Activated CD8-positive, alpha-beta T cell treated with anti-CD3 and anti-CD28 coated beads, Interleukin-2, amount 10 ng/mL, durations not matched to agents 7 days and 5 days (primary cell): ENCODE measurements at places on chromosomes 7 and 10. TPM values are rescaled to one million over a fixed set of nuclear protein-coding genes. Genes with fewer than 3 reads are reported as not detected.
A peak's percentile ranks its signal among the peaks of the same experiment; 100 is the strongest.

The ADAP1 gene
- total RNA-seq: 28.6 TPM

- DNase-seq: no peak
These were observed 354.5 kb upstream of the ZMIZ1 start for GRCh38 chr10:78714225-78714624.

- no peak for DNase-seq
These were observed 161.1 kb upstream of the RHEB start for GRCh38 chr7:151680810-151681209.

DNA sequence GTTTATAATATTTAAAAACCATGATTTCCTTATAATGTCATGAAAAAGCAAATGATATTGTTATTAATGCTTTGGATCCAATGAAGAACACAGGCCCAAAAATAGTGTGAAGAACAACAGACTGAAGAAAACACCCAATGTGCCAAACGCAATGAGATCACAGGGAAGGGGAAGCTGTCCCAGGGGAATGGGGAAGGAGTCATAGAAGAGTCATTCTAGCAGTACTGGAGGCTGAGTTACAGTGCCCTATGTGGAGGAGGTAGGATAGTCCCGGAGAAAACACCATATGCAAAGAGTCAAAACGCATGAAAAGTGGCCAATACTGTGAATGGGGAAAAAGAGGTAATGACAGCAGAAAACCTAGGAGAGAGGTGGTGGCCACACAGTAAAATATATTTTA, 50.9 kb downstream of the TPK1 start:
- no peak for DNase-seq

GRCh38 chr10:28946479-28946878, 269.2 kb downstream of the BAMBI start:
- DNase-seq: no peak

- DNase-seq: no peak
These were observed 135.0 kb downstream of the GALNT17 start for GRCh38 chr7:71266912-71267311.

DNA sequence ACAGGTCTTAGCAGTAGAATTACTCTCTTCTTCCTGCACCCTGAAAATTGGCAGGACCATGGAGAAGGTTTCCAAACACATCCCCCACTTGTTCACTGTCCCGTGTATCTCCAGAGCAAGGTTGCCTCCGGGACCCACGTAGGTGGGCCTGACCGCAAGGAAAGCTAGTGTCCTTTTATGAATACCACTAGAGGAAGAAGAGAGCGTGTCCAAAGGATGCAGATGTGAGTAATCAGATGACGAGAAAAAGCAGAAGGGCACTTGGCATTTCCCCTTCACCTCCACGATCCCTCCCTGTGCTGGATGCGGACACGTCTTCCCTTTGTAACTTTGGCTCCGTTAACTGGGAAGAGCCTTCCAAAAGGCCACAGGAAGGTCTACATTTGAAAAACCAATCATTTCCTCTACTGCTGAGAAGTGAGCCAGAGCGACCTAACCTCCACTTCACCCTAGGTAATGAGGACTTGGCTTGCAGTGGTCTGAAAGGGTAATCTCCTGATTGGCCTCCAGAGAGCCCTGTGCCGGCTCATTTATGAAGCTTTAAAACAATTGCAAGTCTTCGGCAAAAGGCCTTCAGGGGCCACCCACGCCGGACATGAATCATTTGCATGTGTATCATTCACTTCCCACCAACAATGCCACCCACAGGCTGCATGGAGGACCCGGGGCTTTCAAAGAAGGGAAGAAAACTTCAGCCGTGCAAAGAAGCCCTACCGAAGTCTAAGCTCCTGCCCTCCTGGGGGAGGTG, 55.4 kb downstream of the LYZL1 start:
- DNase-seq: no peak

GRCh38 chr10:115093286-115093775, at the start of gene ATRNL1:
TSS of gene ATRNL1 (plus strand) at chr10:115093365. CDS start at chr10:115093751, 386 bp downstream.
- DNase-seq: no peak

- no peak for DNase-seq
These were observed at the start of gene ZP3 for GRCh38 chr7:76424413-76425111. TSS of gene ZP3 (plus strand) at chr7:76424950. CDS start at chr7:76424965, 15 bp downstream.

GRCh38 chr7:111363099-111363498, 199.2 kb downstream of the IMMP2L start:
- no peak for DNase-seq

The GPER1 gene
- not detected for total RNA-seq

DNA sequence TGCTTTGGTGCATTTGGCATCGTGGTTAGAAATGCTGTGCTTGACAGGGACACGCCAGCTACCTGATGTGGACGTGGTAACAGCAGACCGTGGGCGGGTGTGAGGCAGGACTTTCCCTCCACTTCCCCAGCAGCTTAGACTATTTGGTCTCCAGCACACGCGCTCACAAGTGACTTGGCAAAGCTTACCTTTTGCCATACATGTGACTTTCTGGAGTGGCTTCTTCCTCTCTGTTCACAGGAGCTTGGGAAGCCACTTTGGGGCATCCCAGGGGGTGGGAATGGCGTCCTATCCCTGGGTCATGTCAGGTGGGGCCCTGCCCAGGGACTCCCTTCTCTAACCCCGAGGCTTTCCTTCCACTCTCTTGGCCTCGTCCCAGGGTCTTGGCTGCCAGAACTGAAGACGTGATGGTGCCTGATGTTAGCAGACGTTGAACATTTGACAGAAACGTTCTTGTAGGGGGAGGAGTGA, 228.7 kb upstream of the KLF6 start:
- no peak for DNase-seq

DNA sequence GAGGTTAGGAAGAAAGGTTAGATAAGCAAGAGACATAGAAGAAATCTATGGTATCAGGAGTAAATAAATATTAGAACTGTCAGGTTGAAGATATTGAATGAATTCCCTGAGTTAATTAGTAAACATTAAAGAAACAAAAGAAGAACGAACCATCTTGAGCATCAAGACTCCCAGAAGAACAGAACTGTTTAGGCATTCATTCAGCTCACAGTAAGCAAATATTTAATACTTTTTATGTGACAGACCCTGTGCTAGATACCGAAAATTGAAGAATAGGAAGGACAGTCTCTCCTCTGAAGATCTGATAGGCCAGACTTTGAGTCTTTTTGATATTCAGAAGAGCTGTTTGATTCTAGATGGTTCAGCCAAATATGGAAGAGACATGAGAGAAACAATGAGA, 731.5 kb downstream of the XPNPEP1 start:
- DNase-seq: no peak

DNA sequence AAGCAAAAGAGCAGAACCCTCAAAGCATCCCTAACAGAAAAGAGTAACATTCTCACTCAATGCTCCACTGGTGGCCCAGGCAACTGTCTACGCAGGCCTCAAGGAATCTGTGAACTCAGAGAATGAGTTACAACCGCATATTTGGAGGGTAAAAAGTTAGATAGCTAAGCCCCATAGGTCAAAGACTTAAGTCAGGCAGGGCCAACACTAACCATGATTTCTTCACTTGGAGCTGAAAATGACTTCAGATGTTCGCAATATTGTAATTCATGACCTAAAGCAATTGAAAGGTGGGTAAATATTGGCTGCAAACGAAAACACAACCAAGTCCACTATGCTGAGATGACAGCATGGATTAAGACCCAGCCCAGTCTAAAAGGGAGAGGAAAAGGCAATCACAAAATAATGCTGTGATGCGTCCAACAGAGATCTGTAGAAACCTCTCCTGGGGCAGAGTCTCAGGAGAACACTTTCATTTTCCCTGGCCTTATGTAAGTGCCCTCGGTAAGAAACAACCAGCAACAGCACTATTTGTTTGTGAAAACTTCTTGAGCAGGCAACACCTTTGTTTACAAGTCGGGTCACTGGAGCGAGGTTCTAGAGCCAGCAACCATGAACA, 176.5 kb downstream of the TNS3 start:
- no peak for DNase-seq

- peak; percentile 35 for DNase-seq
These were observed 124.5 kb downstream of the MYOF start for GRCh38 chr10:93357680-93358079.

- DNase-seq: no peak
These were observed 55.3 kb downstream of the SCIN start for GRCh38 chr7:12625836-12626235.

DNA sequence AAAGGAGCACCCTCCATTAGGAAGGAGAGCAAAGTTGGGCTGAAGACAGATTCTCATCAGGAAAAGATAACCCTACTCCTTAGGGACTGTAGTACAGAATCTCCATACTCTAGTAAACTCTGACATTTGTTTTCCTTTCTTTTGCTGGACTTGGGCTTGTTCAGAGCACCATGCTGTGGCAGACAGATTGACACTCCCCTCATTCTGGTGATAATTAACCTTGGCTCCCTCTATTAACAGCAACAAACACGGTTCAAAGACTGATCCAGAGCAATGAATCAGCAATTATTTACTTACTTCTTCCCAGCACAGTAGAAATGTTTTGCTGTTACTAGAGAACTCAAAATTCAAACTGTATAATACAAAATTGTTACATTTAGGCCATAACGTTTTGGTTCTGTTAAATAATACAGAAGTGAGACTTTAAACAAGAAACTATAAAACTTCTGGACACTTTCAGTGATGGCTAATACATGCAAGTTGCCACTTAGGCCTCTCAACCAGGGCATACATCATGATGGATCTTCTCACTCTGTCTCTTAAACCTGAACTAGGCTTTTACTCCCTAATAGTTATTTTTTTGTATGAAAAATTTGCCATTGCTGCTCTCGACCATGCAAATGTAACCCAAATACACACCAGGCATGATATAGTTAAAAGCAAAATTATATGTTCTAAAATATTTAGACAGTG, 639.0 kb downstream of the IPMK start:
- DNase-seq: no peak

The CFAP70 gene
- 0.57 TPM for total RNA-seq

GRCh38 chr7:96182424-96183158, 139.3 kb downstream of the SLC25A13 start:
- no peak for DNase-seq

GRCh38 chr7:12032146-12032545, 178.9 kb upstream of the TMEM106B start:
- DNase-seq: no peak

DNA sequence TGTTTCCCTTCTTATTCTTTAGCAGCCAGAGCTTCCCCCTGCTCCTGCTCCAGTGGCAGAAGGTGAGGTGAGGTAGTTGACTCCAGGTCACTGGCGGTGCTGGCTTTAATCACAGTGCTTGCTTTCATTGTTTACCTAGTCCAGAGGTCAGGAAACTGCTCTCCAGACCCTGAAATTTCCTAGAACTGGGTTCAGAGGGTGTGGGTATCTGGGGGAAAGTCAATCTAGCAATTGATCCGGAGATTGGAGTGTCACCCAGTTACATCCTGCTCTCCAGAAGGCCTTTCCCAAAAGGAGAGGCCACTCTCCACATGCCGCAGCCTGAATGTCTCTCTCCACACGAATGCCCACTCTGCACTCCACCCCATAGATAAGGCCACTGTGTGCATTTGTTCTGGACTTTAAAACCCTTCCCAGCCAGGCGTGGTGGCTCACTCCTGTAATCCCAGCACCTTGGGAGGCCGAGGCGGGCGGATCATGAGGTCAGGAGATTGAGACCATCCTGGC, 2.1 kb upstream of the MBL2 start:
- DNase-seq: no peak

- DNase-seq: no peak
These were observed at the start of gene MAGI2 for GRCh38 chr7:79453558-79454360. TSS of gene MAGI2 (minus strand) at chr7:79453667. CDS start at chr7:79453320, 347 bp downstream.

DNA sequence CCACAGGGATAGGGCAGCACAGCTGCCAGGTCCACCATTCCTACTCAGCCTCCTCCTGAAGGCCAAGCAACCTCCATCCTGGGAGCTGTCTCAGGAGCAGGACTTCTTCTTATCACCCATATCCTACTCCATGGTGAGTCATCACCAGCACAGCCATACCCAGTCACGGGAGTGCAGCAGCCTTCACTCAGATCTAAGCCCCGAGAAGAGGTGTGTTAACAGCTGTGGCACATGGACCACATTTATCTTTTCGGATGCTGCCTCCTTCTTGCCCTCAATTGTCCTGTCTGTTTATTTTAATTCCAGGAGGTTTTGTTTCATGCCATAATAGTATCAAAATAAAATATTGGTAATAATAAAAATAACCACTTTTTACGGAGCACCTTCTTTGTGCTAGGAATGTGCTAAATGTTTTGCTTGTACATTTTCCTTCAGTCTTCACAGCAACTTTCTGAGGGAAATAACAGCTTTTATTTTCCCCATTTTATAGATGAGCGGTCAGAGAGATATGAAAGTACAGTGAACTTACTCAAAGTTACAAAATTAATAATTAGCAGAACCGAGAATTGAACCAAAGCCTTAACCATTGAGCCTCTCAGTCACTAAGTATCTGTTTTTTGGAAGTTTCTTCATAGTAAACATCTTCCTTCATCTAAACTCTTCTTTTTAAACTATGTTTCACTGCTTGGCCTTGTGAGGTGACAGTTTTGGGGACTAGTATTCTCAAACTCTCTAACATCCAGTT, 2.5 kb upstream of the KEL start:
- no peak for DNase-seq

- no peak for DNase-seq
These were observed 2.7 kb upstream of the KMT2E start for GRCh38 chr7:105011141-105011830.

DNA sequence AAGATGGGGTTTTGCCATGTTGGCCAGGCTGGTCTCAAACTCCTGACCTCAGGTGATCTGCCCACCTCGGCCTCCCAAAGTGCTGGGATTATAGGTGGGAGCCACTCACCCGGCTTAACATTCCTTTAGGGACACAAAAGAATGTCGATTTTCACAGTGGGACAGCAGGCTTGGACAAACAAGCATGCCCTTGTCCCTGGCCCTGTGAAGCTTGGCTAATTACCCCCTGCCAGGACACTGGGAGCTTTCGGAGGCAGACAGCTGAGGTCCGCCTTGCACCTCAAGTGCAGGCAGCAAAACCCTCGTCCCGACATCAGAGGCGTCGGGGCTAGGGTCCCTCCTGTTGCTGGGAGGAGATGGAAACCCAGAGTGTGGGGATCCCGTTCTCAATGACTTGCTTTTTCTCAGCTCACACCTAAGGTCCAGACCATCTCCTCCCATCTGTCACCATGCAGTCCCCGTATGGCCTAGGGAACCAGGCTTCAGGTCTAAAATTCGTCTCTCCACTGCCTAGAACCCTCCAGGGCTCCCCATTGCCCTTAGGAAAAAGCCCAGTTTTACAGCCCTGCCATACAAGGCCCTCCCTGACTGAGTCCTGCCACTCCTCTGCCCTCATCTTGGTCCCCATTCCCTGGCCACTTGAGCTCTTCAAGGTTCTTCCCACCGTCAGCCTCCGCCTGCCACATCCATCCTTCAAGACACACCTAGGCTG, 6.3 kb upstream of the CLIP2 start:
- no peak for DNase-seq

GRCh38 chr7:30841801-30842541, 69.7 kb upstream of the AQP1 start:
- DNase-seq: no peak

- DNase-seq: no peak
These were observed 258.1 kb downstream of the PAXIP1 start for GRCh38 chr7:154744861-154745258.
